ENCODE measurements at places on chromosomes 2 and 18. TPM values are rescaled to one million over a fixed set of nuclear protein-coding genes. Genes with fewer than 3 reads are reported as not detected.

CTAGE1 gene
- total RNA-seq: not detected

L3MBTL4 gene
- not detected for total RNA-seq

ASB18 gene
- not detected for total RNA-seq

SERPINB12 gene
- total RNA-seq: not detected

FKBP7 gene
- 9.9 TPM for total RNA-seq

Measured in A549 treated with Hydrocortisone at 1 μM for 4 hours (cell line).